ENCODE measurements at places on chromosomes 16 and 17.

- no peak for DNase-seq
Measured at GRCh38 chr17:18950944-18951905, 740 bp upstream of the SLC5A10 start.

GRCh38 chr16:10502776-10503175 lies 77.6 kb downstream of the EMP2 start:
- DNase-seq, result no peak

DNA sequence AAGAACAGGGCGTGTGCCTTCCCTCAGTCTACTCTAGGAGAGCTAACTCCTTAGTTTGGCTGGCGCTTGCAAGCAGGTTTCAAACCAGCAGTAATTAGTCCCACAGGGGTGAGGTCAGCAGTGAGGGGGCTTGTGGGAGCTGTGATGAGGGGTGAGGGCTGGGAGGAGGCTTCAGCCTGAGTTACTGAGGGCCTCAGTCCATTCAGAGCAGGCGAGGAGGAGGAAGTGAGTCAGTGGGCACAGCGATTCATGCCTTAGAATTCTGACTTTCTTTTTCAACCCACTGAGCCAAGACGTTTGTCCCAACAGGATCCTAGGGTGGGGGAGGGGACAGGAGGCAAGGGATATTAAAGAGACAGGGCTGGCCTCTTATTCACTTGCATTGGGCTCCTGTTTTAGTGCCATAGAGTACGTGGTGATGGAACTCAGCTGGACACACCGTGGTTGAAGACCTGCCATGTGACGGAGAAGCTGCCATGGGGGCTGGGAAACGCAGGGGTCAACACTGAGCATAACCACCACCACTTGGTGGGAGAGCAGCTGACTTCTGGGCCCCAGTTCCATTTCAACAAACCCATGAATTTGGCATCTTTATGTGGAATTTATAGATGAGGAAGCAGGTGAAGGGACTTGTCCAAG lies 8.3 kb upstream of the ITGA3 start:
- DNase-seq, result no peak

GRCh38 chr16:25988084-25988483 lies 296.3 kb downstream of the HS3ST4 start:
- DNase-seq, result no peak

DNA sequence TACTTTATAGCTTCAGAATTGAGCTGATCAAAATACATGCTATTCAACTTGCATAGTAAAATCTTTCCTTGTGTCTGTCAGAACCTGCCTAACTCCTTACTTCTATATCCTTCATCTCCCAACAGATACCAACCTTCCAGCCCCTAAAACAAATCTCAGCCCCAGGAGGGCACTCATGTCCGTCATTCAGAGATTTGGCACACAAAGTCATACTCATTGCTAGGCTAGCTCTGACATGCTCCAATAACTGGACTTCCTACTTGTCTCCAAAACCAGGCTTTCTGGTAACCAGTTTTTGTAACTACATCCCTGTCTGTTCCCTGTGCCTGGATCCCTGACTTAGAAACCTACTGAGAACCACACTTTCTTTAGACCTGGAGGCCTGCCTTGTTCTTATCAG lies 37.5 kb upstream of the DHX40 start:
- no peak for DNase-seq

DNA sequence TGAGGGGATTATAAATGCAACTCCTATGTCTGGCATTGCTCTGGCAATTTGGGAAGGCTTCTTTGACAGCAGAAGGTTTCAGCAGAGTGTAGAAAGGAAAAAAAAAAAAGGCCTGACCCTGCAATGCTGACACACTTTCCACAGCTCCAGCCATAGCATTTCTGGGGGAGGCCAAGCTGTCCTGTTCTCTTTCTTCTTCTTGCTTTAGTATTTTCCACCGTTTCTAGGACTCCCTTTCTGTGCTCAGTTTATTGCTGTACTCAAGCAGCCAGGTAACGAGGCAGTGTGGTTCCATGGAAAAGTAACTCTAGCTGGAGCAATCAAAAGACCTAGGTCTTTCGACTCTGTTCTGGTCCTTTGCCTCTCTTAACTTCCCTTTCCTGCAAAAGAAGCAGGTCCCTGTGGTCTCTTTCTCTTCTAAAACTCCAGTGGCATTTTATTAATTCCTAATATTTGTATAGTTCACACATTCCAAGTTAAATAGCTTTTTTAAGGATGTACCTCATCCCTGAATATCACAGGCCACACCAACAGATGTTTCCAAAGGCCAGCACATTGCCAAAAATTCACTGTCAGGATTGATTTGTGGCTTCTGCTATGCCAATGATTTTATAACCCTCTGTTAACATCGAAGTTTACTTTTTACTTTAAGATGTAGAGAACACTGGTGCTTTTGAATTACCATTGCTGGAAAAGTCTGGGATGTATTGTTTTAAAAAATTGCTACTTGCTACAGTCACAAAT lies 90.3 kb upstream of the BCAR1 start:
- DNase-seq, result no peak

DNA sequence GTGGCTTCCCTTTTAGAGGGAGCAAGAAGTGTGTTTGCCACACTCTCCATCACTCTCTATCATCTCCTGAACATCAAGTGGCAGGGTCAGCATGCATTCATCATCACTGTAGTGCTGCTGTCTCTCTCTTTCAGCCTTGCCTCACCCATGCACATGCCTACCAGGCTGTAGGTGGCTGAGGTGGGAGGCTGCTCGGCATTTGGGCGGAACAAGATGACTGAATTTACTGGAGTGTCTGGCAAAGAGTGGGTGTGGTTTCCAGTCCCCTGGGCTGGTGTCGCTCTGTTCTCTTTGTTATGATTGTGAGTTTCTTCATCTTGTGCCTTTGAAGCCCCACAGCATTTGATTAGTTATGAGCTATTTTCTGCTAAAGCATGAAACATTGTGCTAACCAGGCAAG lies 541.9 kb upstream of the EEF2KMT start:
- no peak for DNase-seq

DNA sequence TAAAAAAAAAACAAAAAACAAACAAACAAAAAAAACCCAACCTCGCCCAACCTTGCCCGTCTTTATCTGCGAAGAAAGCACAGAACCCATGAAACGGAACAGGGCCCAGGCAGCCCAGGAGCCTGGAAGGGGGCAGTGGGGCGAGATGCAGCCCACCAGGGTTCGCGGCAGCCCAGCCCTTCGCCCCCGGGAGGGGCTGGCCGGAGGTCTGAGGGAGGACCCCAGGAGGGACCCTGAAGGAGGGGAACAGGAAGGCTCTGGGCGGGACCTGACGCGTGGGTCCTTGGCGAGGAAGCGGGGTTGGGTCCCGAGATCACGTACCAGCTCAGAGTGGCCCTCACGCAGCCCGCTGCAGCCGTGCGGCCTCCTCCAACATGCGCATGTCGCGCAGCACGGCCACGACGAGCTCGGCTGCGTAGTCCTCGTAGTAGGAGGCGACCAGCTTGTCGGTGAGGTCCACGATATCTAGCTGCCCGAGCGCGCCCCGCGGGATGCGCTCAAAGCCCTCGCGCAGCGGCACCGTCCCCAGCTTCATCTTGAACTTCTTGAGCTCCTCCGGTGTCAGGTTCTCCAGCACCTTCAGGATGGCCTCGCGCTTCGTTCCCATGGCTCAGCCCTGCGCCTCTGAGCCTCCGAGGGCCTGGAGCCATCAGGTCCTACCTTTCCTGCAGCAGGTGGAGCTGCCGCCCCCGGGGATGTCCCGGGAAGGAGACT lies at the start of gene PYDC1:
PYDC1 (minus strand) TSS at position 714 of the 714 bp plus-strand sequence; CDS start at position 607, 107 bp downstream.
- no peak for DNase-seq

DNA sequence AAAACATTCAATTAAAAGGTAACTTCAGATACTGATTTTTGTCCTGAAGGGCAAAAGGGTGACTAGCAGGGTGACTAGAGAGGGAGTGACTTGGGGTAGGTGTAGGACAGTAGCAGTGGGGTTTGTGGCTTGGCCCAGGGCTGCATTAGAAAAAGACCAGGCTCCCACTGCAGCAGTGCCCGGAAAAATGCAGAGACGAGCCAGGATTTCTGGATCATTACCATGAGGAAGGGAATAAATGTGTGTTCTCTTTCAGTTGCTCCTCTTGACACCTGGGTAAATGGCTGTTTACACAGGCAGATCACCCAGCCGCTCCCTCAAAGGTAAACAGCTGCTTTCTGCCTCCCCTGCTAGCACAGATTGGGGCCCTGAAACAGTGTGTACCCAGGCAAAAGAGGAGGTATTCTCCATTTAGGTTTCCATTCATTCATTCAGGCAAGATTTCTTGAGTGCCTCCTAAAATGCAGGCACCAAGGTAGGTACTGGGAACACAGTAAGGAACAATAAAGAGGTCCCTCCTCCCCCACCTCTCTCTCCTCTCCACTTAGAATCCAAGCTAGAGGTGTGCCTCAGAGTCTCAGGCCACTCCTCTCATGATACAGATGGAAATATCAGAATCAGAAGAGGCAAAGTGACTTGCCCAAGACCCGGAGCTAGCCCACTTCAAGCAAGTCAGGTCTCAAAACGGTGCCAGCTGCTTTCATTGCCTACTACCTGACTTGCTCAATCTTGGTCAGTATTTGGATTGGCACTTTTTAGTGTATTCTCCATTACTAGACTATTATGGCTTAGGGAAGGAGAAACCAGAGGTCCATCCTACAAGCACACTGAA lies 15.2 kb upstream of the TOX3 start:
- DNase-seq, result no peak

DNA sequence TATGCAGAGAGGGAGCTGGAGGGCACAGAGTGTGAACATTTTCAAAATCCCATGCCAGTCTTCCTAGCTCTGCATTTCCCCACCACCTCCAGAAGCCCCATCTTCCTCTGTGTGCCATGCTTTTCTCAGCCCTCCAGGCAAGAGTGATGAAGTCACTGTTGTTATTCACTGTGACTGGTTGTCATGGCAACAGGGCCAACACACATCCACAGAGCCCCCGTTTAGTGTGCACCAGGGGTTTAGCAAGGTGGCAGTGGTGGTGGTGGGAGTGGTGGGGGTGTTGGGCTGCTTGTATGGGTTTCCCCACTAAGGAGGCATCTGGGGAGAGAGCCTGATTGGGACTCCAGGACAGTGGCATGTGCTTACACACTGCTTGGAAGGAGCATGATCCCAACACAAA lies 309.9 kb upstream of the ASIC2 start:
- DNase-seq, result no peak

DNA sequence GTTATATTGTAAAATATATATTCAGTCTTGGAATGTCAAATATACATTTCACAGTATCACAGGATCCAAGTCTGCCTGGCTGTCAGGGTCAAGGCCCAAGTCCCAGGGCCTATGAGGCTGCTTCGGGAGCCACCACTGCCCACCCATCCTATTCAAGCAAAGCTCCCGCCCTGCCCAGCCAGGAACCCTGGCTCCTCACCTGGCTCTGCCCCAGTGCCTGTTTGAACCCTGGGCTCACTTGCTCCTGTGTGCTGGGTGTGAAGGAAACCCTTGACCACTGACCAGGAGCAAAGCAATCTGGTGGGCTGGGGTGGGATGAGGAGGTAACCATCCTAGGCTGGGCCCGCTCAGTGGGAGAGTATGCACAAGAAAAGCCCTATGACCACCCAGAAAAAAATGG lies 27.0 kb downstream of the ITGAE start:
- DNase-seq, result no peak

GRCh38 chr16:11673091-11674000 lies 5.1 kb downstream of the SNN start:
- no peak for DNase-seq

DNA sequence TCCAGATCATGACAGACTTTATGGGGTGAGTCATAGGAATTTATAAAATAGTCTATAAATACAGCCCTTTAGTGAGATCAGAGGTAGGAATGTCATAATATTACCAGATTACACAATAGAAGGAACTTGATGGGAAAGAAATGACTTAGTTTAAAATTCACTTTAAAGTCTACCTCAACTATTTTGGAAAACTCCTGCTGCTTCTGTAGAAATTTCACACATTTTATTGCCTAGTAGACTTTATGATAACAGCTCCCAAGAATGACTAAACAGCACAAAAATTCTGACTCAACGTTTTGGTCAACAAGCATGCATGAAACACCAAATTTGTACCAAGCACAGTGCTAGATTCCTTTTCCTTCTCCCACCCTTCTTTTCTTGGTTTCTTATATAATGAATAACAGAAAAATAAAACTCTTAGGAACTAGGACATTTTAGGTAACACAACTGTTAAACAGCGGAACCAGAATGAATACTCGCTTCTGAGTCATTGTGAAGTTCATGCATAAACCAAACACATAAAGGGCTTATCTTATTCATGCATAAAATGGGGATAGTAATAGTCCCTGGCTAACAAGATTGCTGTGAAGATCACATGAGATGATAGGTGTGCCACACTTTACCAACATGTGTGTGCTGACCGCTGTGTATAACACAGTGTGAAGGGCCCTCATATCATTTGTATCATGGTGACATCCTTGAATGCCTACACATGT lies 243.9 kb downstream of the CDH8 start:
- DNase-seq, result no peak

- no peak for DNase-seq
Measured at GRCh38 chr17:67412032-67412431, 35.0 kb downstream of the PITPNC1 start.

- no peak for DNase-seq
Measured at GRCh38 chr16:11670171-11671131, 2.2 kb downstream of the SNN start.

- DNase-seq, result no peak
Measured at GRCh38 chr17:43526886-43527648, 19.1 kb downstream of the ETV4 start.

GRCh38 chr16:23110257-23110899 lies 38.9 kb downstream of the USP31 start:
- no peak for DNase-seq

DNA sequence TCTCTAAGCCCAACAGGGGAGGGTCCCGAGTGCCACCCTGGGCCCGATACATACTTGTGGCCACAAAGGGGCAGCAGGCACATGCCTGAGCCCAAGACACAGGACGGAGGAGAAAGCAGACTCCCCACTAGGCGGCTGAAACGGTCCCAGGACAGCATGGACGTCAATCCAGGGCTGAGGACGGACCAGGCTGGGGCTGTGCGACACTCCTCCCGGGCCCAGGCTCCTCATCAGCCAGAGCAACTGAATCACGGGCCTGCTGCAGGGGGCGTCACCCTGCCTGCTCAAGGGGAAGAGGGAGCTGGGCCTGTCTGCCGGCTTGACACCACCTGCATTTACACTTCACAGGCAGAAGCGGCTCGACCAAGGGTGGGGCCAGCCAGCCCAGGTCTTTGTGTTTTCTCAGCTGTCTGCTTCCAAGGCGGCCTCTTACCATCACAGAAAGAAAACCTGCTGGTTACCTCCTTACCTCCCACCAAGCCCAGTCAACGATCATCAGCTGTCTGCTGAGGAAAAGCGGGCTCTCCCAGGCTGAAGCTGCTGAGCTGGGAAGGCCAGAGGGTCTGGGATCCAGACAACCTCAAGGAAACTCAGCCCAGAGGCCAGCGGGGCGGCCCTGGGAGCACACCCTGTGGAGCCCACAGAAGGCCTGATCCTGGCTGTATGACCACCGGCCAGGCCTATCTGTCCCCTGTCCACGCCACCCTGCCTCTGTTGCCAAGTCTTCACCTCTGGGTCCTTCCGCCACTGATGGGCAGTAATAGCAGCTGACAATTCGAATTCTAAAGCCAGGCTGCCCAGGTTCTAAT lies 26.4 kb downstream of the KIFC3 start:
- no peak for DNase-seq

Data from fibroblast of gingiva (primary cell).